ENCODE measurements at places on chromosomes 3 and 15.

GRCh38 chr3:459311-459670, 262.7 kb downstream of the CHL1 start:
- no peak for DNase-seq

DNA sequence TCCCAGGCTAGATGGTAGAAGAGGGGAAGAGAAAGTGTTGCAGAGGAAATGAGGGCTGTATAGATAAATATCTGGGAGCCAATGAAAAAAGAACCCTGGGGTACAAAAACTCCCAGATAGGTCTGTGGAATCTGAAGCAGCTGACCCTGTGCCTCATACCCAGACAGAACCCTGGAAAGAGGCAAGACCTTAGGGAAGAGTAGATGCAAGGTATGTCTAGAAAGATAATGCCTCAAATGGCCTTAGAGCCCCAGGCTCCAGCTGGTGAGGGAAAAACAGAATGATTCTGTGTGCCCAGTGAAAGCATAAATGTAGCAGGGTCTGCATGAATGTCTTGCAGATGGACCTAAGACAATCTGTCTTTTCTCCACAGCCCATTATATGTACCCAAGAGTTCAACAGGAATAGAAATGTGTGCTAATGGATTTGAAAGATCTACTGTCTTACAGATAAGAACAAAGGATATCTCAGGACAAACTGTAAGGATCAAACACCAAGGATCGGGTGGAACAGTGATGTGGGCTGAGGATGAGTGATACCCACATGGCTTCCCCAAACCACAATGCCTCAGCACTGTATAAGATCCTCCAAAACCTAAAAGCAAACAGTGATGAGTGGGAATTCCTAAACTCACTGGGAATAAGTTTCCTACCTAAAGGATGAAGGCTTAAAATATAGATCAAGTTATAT, 58.8 kb downstream of the NCEH1 start:
- DNase-seq = no peak

- DNase-seq = peak; percentile 24
These were observed 17.1 kb downstream of the HEXA start for GRCh38 chr15:72358650-72359171.

GRCh38 chr15:63013052-63013808, 29.3 kb upstream of the TPM1 start:
- DNase-seq = peak; percentile 94

- no peak for DNase-seq
These were observed 230.7 kb upstream of the EPHA3 start for GRCh38 chr3:88876724-88877123.

- no peak for DNase-seq
These were observed 32.0 kb upstream of the MANF start for GRCh38 chr3:51353131-51353530.

DNA sequence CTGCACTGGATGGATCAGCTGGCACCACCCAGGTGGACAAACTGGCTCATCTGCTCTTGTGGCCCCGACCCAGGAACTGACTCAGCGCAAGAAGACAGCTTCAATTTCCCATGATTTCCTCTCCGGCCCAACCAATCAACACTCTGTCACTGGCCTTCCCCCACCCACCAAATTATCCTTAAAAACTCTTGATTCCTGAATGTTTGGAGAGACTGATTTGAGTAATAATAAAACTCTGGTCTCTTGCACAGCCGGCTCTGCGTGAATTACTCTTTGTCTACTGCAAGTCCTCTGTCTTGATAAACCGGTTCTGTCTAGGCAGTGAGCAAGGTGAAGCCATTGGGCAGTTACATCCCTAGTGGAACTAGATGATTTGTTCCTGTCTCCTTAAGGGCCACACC, 16.1 kb downstream of the BDH1 start:
- DNase-seq = no peak

DNA sequence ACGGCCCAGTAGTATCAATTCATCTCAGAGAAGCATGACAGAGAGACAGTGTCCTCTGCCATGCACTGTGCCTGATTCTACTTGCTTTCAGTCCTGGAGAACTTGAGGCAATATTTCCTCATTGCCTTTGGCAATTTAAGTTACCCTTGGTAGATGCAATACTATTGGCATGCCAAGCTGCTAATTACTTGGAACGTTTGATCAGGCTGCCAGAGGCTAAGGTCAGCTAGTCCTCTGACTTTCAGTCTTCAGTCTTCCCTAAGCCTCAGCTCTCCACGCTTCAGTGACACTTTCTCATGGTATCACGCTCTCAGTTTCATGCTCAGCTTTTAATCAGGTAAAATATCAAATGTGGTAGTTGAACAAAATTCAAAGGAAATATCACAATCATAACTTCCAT, 13.1 kb upstream of the OSBPL11 start:
- DNase-seq = no peak

- no peak for DNase-seq
These were observed 150.6 kb upstream of the ROPN1 start for GRCh38 chr3:124142389-124142970.

GRCh38 chr3:72114773-72115172, 329.8 kb upstream of the PROK2 start:
- no peak for DNase-seq

DNA sequence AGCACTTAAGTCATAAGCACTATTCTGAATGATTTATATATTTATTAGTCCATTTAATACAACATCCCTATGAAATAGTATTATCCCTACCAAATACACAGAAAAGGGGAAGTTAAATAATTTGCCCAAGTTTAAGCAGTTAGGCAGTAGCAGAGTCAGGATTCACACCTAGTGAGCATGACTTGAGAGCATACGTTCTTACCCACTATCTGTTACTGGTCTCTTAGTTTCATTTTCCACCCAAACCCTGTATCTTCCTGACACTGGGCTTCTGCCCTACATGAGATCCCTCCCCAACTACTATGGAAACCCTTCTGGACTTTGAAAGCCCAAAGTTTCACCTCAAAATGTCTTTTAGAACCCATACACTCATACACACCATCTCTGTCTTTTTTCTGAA, 4.4 kb upstream of the ATOSA start:
- no peak for DNase-seq

GRCh38 chr3:97952280-97952679, 20.0 kb downstream of the RIOX2 start:
- no peak for DNase-seq

GRCh38 chr3:44890258-44890657, 15.8 kb downstream of the TGM4 start:
- peak; percentile 24 for DNase-seq

GRCh38 chr3:114234745-114235144, 2.6 kb downstream of the ZNF80 start:
- DNase-seq = no peak

DNA sequence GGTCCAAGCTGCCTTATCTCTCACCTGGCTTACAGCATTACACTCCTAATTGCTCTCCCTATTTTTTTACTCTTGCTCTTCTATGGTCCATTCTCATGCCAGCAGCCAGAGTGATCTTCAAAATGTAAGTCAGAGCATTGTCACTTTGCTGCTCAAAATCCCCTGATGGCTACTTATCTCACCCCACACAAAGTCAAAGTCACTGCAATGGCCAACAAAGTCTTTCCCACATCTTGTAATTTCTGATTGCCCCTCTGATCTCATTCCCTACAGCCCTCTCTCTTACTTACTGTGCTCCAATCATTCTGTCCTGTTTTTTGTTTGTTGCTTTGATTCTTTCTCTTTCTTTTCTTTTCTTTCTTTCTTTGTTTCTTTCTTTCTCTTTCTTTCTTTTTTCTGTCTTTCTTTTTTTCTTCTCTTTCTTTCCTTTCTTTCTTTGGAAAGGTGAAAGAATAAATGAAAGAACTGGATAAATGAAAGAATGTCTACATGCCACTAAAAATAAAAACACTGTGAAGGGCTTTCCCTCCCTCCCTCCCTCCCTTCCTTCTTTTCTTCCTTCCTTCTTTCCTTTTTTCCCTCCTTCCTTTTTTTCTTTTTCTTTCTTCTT, 34.9 kb upstream of the TIPARP start:
- no peak for DNase-seq

DNA sequence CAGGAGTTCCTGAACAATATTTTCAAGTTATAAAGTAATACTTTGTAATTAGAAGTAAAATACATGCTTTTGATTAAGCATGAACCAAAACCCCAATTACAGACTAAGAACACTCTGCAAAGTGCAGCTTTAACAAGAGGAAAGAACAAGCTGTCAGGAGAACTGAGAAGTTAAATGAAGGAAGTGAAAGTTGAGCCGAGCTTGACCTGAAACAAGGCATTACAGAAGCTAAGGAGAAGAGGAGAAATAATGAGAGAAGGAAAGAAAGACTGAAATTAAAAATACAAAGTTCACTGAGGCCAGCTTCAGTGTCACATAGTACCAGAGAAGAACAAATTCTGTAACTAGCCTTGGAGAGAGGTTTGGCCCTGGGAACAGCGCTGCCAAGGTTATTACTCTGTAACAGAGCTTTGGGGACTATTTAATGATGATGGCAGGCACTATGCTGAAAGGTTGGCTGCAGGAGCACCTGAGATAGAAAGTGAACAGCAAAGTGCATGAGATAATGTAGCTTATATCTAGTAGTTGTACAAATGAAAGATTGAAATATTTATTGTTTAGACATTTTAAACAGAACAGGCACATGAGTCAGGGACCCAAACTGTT, 241.9 kb upstream of the PEX5L start:
- DNase-seq = no peak

DNA sequence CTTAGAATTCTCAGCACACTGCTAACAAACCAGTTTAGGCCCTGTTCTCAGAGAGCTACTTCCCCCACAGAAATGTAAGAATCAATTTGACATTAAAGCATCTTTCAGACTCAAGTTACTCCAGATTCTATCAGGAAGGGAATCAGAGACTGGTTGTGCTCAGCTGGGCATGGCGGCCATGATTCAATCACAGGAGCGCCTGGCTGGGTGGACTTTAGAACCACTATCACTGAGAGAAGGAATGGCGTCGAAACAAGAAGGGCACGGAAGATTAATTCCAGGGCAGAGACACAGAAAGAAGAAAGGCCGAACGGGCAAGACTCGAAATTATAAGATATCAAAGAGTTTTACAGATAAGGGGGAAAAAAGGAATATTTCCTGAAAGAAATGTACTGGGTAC, 6.2 kb downstream of the TNIK start:
- DNase-seq = no peak

- DNase-seq = peak; percentile 87
These were observed 642.3 kb downstream of the RBMS3 start for GRCh38 chr3:29922992-29923746.

GRCh38 chr3:177147790-177148189, 49.5 kb downstream of the TBL1XR1 start:
- DNase-seq = no peak

- no peak for DNase-seq
These were observed 16.2 kb downstream of the IGDCC4 start for GRCh38 chr15:65406424-65407000.

GRCh38 chr3:144127014-144127413, 155.4 kb downstream of the DIPK2A start:
- DNase-seq = no peak

GRCh38 chr15:27576576-27576975, 522.5 kb downstream of the OCA2 start:
- DNase-seq = no peak

GRCh38 chr3:167787440-167787839, 51.9 kb downstream of the SERPINI1 start:
- DNase-seq = no peak

GRCh38 chr3:57731311-57731710, 24.8 kb upstream of the SLMAP start:
- DNase-seq = peak; percentile 28

- no peak for DNase-seq
These were observed 45.1 kb downstream of the ZBTB38 start for GRCh38 chr3:141413391-141413790.

DNA sequence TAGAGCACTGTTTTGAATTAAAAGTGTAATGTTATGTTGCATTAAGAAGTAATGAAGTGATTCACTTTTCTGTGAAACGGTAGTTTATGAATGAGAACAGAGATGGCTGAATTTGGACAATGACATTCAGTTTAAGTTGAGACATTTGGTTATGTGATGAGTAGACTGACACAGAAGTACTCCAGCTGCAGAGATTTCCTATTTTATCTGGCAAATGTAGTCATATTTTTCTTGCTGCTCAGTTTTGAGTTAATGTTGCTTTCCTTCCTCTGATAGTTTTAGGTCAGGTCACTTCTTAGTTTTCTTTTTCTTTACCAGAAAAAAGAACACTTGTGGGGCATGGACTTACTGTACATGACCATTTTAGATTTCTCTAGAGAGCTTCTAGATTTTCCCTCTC, 51.2 kb downstream of the ASB7 start:
- no peak for DNase-seq

DNA sequence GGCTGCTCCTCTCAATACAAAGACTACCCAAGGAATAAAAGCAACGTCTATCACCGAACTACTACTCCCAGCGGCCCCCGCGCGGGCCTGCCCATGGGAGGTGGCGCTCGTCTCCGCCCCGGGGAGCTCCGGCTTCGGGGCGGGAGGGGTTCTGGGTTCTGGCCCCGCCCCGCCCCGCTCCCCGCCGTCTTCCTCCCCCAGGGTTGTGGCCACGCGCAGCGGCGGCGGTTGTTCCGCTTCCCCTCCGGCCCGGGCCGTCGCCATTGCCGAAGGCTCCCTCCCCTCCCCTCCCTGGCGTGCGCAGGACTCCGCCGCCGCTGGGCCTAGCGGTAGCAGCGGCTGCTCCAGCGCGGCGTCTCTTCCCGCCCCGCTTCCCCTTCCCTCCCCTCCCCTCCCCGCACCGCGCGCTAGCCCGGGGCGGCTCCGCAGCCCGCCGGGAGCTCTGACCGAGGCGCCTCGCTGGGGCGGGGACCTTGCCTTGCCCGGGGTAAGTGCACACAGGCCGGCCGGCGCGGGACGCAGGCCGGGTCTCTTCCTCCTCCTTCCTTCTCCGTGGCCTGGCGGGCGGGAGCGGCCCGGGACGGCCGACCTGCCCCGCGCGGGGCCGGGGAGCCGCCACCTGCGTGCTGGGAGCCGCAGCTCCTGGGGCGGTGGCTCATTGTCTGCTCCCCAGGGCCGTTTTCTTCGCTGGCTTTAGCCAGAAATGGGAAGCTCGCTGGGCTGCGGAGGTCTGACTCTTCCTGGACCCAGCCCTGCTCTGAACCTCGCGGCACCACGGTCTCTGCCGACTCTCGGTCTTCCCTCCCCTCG, at the start of gene PAK2:
PAK2 (plus strand) TSS at position 187 of the 810 bp plus-strand sequence. CDS start 42,790 bp downstream, outside the sequence.
- DNase-seq = peak; percentile 91

DNA sequence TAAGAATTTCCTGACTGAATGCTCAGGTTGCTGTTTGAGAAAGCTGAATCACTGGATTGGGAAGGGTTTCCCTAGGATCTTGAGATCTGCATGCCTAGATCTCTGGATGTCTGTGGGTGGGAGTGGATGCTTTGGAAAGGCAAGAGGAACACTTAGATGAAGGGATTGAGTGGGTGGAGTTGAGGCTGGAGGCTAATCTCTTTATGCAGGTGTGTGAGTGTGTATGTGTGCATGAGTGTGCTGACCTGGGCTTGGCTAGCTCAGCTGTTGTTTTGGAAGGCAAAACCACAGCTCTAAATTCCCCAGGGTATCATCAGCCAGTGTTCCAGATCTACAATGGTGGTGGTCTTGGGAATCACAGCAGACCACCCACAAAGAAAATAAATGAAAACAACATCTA, 60.5 kb downstream of the CLDN1 start:
- no peak for DNase-seq

DNA sequence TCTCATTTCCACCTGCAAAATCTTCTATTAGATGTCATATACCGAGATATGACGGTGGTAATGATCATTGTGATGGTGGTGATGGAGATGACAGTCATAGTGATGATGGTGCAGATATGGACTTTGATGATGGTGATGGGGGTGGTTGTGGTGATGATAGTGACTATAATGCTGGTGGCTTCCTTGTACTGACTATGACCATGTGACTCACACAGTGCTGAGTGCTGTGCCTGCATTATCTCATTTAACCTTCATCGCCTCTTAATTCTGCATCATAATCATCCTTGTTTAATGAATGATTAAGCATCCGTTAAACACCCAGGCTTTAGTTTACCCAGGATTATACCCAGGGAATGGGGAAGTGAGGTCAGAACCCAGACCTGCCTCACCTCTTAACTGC, 331.7 kb downstream of the FEZF2 start:
- DNase-seq = no peak
